ENCODE measurements at places on chromosomes 7 and 10.

GRCh38 chr7:17099083-17099973 lies 199.1 kb upstream of the AHR start:
- DNase-seq = no peak

DNA sequence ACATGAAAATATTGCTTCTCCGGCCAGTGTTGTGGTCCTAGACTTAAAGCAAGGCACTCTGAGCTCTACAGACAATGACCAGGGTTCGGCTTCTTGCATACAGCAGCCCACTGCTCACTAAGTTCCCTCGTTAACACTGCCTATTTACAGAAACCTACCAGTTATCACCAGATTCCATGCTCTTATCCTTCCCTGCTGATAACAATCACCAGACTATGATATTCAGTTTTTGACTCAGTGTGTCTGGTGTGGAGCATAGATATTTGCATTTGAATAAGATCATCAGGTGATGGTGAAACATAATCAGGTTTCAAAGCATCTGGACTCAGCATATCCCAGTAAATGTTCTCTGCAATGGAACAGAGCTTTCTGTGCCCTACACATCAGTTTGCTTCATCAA lies 182.3 kb downstream of the SNX13 start:
- no peak for DNase-seq

DNA sequence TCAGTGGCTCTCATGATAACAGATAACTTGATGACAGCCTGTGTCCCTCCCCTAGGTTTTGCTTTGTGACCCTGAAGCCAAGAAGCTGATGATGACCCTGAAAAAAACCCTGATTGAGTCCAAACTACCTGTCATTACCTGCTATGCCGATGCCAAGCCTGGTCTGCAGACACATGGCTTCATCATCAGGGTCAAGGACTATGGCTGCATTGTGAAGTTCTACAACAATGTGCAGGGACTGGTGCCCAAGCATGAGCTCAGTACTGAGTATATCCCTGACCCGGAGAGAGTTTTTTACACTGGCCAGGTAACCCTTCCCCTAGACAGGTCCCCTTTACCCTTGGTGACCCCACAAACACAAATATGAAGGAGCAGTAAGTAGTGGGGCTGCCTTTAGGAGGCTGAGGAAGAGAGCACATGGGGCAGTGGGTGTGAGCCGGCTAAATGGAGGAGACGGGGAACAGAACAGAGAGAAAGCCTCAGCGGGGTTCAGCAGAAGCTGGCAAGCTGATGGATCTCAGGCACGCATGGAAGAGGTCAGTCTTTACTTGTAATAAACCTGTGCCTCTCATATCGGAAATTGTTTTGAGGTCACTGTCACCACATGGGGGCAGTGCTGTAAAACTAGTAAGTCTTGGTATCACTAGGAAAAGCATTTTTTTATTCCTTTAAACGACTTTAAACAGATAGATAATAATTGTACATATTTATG lies 20.2 kb downstream of the PDCD11 start:
- peak; percentile 59 for DNase-seq

- no peak for DNase-seq
Observed at GRCh38 chr7:84207025-84207424, 12.4 kb upstream of the SEMA3A start.

DNA sequence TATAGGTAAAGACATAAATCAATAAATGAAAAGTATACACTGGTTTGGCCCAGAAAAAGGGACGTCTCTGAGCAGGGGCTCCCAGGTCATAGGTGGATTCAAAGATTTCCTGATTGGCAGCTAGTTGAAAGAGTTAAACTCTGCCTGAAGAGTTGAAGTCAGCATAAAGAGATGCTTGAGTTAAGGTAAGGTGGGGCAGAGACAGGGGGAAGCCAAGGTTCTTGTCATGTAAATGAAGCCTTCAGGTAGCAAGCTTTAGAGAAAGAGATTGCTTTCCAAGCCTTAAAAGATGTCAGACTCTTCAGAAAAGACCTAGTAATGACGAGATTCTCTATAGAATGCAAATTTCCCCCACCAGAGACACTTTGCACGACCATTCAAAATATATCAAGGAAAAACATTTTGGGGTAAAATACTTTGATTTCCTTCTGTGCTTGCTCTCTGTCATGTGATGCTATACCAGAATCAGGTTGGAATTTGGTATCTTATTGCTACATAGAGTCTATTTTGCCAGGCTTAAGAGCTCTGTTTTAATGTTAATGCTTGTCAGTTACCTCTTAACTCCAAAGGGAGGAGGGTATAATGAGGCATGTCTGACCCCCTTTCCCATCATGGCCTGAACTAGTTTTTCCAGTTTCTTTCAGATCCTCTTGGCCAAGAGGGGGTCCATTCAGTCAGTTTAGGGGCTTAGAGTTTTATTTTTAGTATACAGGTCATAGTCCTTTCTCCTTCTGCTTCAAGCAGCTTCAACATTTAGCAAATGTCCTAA lies 429.6 kb downstream of the ADRA2A start:
- no peak for DNase-seq

DNA sequence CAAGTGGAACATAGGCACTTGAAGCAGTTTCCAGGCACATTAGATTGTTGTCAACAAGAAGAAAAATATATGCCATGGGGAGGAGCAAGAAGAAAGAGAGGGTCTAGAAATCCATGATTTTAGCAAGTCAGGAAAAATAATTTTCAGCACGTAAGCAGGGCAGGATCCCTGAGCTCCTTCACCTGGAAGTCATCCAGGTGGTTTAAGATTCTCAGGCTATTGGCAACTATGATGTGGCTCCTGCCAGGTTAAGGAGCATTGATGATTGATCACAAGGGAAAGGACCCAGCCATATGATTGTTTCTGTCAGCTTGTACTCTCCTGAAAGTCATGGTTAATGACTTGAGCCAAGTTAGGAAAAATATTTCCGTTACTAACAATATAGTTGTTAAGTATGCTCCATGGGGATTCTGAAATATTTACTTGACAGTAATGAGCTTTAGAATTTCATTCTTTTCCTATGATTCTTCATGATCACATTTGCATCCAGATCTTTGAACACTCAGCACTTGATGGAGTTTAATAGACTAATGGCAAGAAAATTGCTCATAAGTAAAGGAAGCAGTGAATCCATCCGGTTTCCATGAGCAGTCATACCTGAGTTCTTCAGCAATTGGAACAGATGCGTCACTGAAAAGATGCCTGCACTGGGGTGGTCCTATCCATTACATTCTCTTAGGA lies 209.1 kb downstream of the BICC1 start:
- no peak for DNase-seq

DNA sequence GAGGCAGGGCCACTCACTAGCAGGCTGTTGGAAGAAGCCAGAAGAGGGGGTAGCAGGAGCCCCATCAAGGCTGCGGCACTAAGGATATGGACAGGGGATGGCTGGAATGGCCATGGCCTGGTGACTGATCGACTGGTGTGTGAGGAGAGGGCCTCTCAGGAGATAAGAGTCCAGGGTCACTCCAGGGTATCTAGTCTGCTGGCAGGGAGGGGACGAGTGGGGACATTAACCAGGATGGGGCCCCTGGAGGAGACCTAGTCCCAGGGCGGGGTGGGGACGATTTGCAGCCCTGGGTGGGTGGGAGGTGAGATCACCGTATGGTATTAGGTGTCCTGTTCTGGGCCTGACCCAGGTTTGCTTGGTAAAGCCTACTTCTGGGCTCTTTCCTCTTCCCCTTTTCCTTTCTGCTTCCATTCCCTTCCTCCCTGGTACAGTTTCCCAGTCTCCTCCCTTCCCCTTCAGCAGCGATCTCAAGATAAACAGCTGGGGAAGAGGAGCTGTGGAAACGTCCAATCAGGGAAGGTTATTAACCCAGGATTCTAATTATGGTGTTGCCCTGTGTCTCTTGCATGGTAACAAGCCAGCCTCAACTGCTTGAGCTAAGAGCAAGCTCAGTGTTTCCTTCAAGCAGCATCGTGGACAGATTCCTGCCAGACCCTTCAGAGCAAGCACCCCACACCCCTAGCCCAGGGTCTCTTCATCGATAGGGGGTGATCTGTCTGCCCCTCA lies 233.2 kb downstream of the RPS24 start:
- DNase-seq = no peak

DNA sequence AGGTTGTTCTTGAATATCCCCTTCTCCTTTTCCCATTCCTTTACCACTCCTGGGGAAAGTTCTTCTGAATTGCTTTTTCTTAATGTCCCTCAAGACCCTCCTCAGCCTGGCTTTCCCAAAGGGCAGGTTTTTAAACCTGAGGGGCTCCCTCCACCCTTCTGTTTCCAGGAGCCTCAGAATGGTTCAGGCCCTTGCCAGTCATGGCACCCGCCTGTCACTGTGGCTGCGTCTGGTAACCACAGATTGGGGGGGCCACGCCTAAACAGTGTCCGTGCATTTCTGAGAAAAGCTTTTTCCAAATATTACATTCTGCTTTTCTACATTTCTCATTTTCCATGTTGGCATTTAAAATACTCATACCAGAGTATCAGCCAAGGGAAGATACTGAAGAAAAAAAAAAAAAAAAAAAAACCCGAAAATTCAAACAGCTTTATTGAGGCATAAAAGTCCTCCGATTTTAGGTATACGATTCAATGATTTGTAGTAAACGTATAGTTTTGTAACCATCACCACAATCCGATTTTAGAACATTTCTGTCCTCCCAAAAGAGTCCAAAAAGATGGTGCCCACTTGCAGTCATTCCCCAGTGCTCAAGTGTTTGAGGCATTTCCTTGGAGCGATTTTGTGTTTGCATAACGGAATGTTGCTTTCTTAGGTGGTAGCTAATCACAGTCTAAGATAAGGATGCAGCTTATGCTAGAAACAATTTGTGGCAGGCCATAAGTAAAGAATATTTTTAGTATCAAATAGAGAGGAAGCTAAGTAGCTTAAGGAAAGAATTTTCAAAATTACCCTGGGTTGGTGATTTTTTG lies 22.1 kb downstream of the HKDC1 start:
- DNase-seq = no peak
